GM23248 (cell line): ENCODE measurements at places on chromosomes 1 and 21.
A peak's percentile ranks its signal among the peaks of the same experiment; 100 is the strongest.

- no peaks in the 10 kb centered on the region for H3K36me3 ChIP-seq
- no peaks in the 10 kb centered on the region for H3K4me1 ChIP-seq
- peak; percentile 78 for DNase-seq
- no peaks in the 10 kb centered on the region for H3K27me3 ChIP-seq
- H3K4me3 ChIP-seq: no peak overlapping the region
Observed at GRCh38 chr21:17270229-17270628, 242.6 kb upstream of the CXADR start.

DNA sequence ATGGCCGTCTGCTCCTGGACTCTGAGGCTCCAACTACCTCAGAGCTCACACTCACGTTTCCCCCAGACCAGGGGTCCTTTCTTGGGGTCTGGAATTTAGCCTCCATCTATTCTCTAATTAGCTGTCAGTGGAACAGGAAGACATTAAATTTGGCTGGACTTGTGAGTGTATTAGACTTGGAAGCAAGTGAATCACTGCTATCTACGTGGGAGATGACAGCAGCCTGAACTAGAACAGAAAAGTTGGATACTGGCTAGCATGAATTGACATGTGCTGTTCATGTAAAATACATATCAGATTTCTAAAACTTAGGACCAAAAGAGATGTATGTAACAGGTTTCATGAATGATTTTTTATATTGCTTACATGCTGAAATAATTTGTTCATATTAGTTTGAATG, 28.0 kb downstream of the TAF5L start:
- DNase-seq: peak; percentile 74
- H3K4me3 ChIP-seq: peak overlapping the region; percentile 23
- H3K27me3 ChIP-seq: no peaks in the 10 kb centered on the region
- peak overlapping the region; percentile 95 for H3K27ac ChIP-seq
- peaks cover 28% of the 10 kb centered on the region for H3K4me1 ChIP-seq

DNA sequence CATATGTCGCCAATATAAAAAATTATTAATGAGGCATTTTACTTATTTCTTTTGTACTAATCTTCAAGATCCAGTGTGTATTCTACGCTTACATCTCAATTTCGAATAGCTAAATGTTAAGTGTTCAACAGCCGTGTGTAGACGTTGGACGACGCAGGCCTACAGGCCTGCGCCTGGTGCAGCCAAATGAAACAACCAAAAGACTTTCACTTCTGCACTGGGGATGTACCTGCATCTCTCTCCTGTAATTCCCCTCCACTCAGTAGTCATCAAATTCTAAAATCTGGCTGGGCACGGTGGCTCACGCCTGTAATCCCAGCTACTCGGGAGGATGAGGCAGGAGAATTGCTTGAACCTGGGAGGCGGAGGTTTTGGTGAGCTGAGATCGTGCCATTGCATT, 76.8 kb upstream of the HNRNPU start:
- H3K27me3 ChIP-seq: no peaks in the 10 kb centered on the region; the same call in 1 of the 2 replicates
- H3K4me1 ChIP-seq: no peaks in the 10 kb centered on the region
- no peak overlapping the region for H3K4me3 ChIP-seq
- no peak overlapping the region for H3K27ac ChIP-seq
- no peaks in the 10 kb centered on the region for H3K36me3 ChIP-seq

DNA sequence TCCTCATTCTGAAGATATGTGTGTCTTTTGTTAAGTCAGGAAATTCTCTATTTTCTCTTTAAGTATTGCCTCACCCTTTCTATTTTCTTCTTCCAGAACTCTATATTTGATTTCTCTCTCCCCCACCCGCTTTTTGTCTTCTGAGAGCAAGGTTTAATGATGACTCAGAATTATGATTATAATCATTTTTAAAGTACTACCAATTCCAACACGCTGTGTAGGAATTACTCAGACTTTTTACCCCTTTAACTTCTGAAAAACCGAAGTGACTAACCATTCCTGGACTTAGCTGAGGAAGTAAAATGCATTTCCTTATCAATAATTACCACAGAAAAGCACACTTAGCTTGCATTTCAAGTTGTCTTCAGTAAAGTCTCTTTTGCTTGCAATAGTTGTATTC, 20.8 kb upstream of the SCYL3 start:
- no peaks in the 10 kb centered on the region for H3K27me3 ChIP-seq
- peak overlapping the region; percentile 39 for H3K4me3 ChIP-seq
- H3K4me1 ChIP-seq: peaks cover 15% of the 10 kb centered on the region
- 0 out of 2 replicates have a peak overlapping the region, but pooled peaks have one; percentile 11 for H3K27ac ChIP-seq

DNA sequence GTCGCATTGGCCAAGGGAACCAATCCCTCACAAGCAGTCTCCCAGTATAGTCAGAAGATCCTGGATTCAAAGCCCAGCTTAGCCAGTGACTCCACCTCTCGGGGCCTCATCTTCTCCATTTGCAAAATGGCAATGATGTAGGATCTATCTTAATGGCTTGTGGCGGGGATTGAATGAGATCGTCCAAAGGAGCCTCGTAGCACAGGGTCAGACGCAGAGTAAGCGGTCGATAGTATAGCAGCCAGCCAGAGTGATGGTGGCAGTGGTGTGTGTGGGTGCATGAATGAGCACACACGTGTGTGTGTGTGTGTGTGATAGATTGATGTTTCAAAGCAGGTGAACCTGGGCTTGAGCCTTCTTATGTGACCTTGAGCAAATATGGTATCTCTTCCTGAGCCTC, 79.8 kb upstream of the WNT4 start:
- H3K4me3 ChIP-seq: no peak overlapping the region
- no peak overlapping the region for H3K27ac ChIP-seq
- no peak for DNase-seq
- H3K36me3 ChIP-seq: no peaks in the 10 kb centered on the region
